Glomerular endothelial cell (primary cell): ENCODE measurements at places on chromosomes 3 and 15. TPM values are rescaled to one million over a fixed set of nuclear protein-coding genes. Genes with fewer than 3 reads are reported as not detected.
A peak's percentile ranks its signal among the peaks of the same experiment; 100 is the strongest.

GRCh38 chr15:89177633-89178306 is 43.6 kb downstream of the RLBP1 start:
- DNase-seq, result peak; percentile 51

DNA sequence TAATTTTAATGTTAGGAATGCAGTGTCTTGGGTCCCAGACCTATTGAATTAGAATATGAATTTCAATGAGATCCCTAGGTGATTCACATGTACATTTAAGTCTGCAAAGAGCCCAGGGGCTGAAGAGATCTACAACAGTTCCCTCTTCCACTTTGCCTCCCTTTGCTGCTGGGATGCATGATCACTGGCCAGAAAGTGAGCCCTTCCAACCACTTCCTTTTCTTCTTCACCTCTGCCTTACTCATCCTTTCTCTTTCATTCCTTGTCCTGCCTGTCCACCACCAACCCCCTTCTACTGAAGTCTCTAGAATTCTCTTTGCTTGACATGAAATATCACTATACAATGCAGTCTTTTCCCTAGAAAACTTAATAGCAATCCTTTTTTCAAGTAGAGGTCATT is 222.4 kb upstream of the LRIG1 start:
- DNase-seq, result no peak

DNA sequence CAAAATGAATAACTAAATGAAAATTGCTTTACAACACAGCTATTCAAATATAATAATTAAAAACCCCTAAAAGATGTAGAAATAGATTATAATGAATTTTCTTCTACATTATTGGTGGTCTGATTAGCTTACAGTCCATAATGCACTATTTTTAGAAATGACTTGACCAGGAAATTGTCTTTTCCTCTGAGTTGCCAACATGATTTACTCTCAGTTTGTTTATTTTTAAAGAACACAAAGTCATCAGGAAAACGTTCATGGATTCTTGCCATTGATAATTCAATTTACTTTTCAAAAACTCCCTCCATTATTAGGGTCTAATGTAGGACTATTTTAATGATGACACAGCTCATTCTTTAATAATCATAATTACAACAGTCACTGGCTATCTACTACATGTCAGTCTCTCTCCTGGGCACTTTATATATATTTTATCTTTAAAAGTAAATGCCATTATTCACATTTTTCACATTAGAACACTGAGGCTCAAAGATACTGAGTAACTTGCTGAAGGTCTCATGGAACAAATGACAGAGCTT is 1.1 kb downstream of the TM4SF18 start:
- no peak for DNase-seq

DNA sequence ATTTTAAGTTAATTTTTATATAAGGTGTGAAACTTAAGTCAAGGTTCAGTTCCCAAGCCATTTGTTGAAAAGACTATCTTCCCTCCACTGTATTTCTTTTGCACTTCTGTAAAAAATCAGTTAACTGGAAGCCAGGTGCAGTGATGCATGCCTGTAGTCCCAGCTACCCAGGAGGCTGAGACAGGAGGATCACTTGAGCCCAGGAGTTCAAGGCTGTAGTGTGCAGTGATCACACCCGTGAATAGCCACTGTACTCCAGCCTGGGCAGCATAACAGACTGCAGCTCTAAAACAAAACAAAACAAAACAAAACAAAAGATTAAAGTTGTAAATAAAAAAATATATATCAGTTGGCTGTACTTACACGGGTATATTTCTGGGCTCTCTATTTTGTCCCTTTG is 33.1 kb upstream of the SEC22A start:
- DNase-seq, result no peak

- DNase-seq, result no peak
Measured at GRCh38 chr3:24299806-24300626, 194.6 kb downstream of the THRB start.

GRCh38 chr3:189516039-189516438 is 115.2 kb upstream of the TP63 start:
- DNase-seq, result no peak

GRCh38 chr3:116980099-116980498 is 270.5 kb downstream of the TUSC7 start:
- DNase-seq, result no peak

GRCh38 chr3:99808163-99808794 is 9.4 kb upstream of the CMSS1 start:
- peak; percentile 57 for DNase-seq

- no peak for DNase-seq
Measured at GRCh38 chr15:79296583-79296982, 14.1 kb downstream of the ANKRD34C start.

DNA sequence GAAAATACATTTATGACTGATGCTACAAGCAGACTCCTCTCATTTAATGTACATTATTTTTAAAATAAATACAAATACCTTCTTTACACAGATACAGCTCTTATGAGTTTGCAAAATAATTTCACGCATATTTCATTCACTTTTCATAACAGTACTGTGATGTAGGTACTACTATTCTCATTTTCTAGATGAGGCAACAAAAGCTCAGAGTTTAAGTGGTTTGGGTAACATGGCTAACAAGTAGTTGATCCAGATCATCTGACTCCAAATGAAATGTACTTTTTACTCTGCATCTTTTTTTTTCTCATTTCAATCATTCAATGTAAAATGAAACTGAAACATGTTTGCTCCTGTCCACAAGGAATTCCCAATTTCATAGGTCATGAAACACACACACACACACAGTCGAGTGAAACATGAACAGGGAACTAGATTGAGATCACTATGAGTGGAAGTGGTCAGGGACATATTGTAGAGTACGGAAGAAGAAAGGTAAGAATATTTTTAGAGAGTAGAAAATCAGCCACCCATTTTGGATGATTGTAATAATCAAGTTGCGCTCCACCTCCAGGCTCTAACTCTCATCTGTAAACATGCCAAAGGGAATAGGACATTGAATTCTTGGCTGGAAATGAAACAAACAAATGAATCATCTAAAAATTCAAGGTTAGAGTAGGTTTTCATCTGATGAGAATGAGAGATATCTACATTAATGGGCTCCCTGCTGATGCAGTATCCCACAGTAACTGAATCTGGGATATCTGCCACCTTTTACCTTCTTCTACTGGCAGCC is 92.4 kb downstream of the CLDN1 start:
- DNase-seq, result no peak

DNA sequence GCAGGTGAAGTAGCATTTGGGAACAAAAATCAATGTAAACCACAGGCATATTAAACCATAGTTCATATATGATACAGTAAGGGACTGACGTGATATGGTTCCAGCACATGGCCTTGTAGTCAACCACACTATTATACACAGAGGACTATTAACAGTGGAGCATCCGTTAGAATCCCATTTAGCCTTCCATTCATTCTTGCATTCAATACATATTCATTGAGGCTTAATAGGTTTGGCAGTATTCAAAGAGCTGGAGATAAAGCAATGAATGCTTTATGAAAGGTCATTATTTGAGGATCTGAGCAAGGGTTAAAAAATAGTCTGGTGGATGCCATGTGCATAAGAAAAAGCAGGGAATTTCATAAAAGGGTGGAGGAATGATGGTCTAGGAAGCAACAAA is 89.1 kb downstream of the MME start:
- no peak for DNase-seq

DNA sequence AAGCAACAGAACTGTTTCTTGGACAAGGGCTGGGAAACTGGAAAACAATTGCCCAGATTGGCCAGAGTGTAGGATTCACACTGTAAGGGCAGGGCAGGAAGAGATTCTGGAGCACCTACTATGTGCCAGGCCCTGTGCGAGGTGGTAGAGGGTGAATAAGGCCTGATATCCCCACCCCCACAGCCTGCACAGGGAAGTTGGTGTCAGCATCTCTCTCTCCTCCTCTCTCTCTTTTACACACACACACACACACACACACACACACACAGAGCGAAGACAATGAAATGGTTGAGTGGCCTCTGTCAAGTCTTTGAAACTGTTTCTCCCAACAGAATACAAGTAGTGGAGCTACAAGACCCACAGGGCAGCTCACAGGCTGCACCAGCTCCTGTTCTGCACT is 47.1 kb upstream of the SLCO2A1 start:
- DNase-seq, result no peak

- peak; percentile 95 for DNase-seq
Measured at GRCh38 chr3:7682822-7683229, 818.8 kb upstream of the LMCD1 start.

- no peak for DNase-seq
Measured at GRCh38 chr15:70274908-70275307, 177.2 kb upstream of the TLE3 start.

DNA sequence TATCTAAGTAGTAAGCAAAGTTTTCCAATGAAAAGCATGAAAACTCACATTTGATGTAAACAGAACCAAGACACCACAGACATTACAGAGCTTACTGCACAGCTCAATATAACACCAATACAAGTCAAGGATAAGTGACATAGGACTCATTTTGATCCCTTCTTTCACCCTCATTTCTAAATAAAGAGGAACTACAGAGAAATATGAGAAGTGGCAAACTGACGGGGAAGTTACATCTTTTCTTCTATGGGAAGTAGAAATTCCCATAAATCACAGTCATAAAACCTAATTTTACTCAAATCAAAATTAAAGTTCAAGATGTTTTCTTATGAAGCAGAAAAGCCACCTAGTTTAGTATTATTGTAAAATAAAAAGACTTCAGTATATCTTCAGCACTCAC is 3.8 kb downstream of the ATG3 start:
- no peak for DNase-seq

DNA sequence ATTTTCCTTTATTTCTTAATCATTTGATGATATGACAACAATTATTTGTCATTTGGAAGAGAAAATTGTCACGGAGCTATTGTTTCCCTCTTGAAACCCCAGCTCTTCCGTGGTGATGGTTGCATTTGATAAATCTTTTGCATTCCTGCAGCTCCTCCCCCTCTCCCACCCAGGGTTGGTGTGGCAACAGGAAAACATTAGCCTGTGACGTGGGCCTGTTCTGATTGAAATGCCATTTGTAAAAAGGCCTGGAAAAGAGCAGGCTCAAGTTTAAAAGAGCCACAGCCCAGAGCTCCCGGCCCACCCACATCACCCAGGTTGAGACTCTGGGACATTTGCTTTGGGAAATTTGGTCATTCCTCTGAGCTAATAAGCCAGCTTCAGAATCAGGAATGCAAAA is 282.5 kb downstream of the RPLP1 start:
- DNase-seq, result no peak

DNA sequence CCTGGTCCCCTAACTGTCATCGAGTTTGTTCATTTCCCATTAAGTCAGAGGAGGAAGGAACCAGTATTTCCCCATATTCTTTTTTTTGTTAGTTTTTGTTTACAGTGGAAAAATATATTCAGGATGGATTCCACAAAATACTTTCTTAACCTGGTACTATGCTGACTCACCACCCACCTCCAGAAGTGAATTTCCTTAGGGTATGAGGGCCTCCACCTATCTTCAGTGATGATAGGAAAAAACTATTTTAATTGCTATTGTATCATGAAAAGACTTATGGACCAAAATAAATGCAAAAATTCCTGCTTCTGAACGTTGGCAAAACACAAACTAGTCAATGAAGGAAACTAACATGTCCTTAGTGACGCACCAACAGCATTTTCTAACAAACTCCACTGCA is 64.2 kb upstream of the FOXP1 start:
- DNase-seq, result no peak

DNA sequence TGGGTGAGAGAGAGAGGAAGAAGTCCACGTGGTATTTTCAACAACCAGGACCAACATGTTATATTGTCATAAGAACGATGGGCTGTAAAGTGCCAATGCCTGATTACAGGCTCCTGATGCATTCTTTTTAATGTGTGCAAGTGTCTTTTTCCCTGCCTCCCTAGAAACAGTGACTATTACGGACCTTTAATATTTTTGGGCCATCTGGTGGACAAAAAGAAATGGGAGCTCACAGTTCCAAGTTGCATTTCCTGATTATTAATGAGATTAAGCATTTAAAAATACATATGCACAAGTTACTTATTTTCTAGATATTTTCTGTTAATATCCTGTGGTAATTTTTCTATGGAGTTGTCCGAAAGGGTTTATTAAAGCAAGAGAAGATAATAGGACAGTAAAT is 530.2 kb downstream of the NR2F2 start:
- no peak for DNase-seq

DNA sequence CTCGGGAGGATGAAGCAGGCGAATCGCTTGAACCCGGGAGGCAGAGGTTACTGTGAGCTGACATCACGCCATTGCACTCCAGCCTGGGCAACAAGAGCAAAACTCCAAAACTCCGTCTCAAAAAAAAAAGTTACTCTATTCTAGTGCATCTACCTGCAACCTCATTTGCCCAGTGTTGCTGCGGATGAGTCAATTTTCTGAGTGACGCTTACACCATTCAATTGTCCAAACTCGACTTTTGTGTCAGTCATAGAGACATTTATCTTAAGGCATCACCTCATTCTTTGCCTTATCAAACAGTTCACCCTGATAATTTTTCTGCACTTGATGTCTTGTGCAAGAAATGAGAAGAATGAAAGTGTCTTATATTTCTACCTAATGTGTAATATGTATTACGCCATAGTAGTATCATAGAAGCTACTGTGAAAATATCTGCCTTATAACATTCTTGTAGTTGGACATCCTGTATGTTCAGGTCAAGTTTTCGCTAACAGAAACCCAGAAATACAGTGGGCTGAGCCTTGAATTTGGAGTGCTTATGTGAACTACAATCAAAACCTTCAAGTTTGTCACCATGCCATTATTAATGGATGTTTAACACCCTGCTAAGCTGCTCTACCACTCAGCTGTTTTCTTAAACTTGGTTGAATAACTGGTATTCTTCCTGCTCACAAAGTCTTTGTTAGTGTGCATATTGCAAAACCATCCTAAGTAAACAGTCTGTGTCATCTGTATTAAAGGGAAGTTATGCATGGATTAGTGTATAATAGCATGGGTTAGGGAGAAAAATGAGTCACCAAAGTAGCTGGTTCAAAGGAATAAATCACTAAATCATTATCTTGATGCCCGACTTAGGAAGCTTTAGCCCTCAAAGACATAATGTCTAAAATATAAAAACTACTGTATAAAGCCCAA is 531.0 kb upstream of the NR2F2 start:
- DNase-seq, result no peak

DNA sequence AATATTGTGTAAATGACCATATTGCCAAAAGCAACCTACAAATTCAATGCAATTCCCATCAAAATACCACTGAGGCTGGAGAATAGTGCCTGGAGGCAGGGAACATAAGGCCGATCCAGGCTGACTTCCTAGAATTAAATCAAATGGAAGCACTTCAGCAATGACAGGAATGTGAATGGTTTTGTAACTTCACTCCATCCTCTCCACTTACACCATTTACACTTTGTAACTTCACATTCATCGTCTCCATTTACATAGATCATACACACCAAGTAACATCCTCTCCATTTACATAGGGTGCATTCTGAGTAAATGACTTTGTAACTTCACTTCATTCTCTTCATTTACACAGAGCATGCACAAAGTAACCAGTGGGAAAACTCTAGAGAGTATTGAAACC is 11.6 kb downstream of the STRIT1 start:
- no peak for DNase-seq

Gene ACY1
- total RNA-seq, result 24.2 and 32.0 TPM in 2 replicates

Gene GOLGA8G
- total RNA-seq, result not detected in 2 replicates

Gene ARID3B
- total RNA-seq, result 3.4 and 7.6 TPM in 2 replicates

Gene TEX55
- total RNA-seq, result not detected in 2 replicates

Gene DPPA4
- total RNA-seq, result 0.92 TPM in 1 of 2 replicates, not detected in the other

Gene FBXW12
- total RNA-seq, result not detected in 2 replicates

Gene ALPK3
- 68.4 and 91.5 TPM in 2 replicates for total RNA-seq

Gene LOXL1
- total RNA-seq, result 35.5 and 37.7 TPM in 2 replicates

Gene SCAMP5
- 27.2 and 32.6 TPM in 2 replicates for total RNA-seq

Gene CALML4
- total RNA-seq, result 6.3 and 7.2 TPM in 2 replicates

Gene CAPN3
- 4.1 TPM in 1 of 2 replicates, not detected in the other for total RNA-seq

Gene HDGFL3
- total RNA-seq, result 42.0 and 66.2 TPM in 2 replicates

Gene BCL2A1
- total RNA-seq, result not detected in 2 replicates

Gene ZNF620
- 2.7 and 4.0 TPM in 2 replicates for total RNA-seq

Gene LCTL
- 0.06 TPM in 1 of 2 replicates, not detected in the other for total RNA-seq

Gene MITF
- total RNA-seq, result 2.8 and 6.1 TPM in 2 replicates

Gene PRICKLE2
- total RNA-seq, result 3.1 and 7.4 TPM in 2 replicates
